T-helper 1 cell (primary cell): ENCODE measurements at places on chromosomes 5 and 9.

DNA sequence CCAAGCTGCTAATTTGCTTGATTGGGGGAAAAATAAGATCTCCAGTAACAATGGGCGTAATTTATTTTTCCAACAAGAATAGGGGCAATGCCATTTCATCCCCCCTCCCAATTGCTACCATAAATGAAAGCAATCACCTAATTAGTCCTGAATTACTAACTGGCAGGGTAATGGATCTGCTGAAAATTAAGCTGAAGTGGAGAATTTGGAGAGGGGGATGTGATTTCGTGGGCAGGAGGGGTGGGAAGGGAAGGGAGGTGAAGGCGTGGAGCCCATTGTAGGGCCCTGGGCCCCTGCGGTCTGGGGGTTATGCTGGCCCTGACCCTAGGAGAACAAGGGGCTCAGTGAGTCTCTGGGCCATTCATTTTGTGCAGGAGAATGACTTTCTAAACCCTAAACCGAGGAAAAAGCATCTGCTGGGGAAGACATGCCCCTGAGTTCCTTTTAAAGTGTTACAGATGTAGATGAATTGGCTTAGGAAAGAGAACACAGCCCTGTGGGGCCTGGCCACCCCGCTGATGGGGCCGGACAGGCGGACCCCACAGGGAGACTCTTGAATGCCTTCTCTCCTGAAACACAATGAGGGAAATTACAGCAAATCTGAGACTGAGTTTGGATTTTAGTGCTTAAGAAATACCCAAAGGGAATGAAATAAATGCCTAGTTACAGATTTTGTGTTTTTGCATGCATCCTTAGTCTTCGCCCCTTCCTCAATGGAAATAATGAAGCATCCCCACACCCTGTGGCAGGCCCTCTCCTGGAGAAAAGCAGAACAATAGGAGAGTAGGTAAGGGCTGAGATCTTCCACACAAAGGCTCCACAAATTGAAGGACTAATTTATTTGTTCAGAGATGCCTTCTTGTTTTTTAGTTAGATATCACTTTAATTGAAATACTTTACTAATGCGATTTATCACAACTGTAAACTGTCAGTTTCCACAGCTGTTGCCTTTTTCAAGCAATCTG is 143.2 kb downstream of the PSAT1 start:
- DNase-seq: no peak

GRCh38 chr9:81626511-81626910 is 62.8 kb downstream of the TLE1 start:
- DNase-seq: no peak

GRCh38 chr5:168334695-168335094 is 43.2 kb downstream of the WWC1 start:
- DNase-seq: no peak

DNA sequence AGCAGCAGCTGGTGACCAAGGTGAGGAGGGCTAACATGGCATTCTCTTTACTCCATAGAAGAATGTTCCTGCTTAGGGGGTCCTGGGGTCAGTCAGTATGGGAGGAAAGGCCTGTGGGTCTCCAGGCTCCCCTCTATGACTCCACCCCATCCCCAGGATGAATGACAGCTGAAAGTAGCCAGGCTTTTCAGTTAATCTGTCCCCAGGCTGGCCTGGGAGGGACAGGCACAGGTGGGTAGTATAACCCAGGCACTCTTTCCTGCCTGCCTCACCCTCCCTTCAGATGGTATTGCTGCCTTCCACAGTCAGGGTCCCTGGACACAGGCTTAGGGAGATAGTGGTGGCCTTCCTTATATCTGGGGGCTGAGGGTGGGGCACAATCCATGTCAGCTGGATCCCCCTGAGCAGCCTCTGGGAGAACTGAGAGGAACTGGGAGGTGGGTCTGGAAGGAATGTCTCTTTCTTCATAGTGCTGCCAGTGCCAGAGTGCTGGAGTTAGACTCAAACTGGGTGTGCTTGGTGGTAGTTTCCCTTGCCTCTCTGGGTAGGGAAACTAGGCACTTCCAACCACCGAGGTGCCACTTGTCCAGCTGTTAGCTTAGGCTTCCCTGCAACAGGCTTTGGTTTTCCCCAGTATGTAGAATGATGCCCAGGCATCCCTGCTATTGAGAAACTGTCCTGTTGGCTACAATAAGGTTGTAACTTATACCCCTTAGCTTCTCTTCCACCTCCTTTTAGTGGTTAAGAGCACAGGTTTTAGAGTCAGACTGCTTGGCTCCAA is 27.8 kb downstream of the LARP1 start:
- no peak for DNase-seq

- DNase-seq: no peak
These were observed 666 bp upstream of the TLR4 start for GRCh38 chr9:117703537-117703936.
